Vagina (tissue), 2 donors: ENCODE measurements at places on chromosomes 7 and 10. TPM values are rescaled to one million over a fixed set of nuclear protein-coding genes. Genes with fewer than 3 reads are reported as not detected.

GRCh38 chr10:129978322-129978721 is 14.2 kb upstream of the EBF3 start:
- no peak overlapping the region for H3K27ac ChIP-seq
- no peaks in the 10 kb centered on the region for H3K4me1 ChIP-seq
- H3K4me3 ChIP-seq, result no peak overlapping the region
- no peaks in the 10 kb centered on the region for H3K36me3 ChIP-seq

GRCh38 chr10:91776266-91776665 is 22.0 kb upstream of the TNKS2 start:
- no peaks in the 10 kb centered on the region for H3K27me3 ChIP-seq
- H3K27ac ChIP-seq, result no peak overlapping the region
- no peaks in the 10 kb centered on the region for H3K36me3 ChIP-seq
- no peak overlapping the region for H3K4me3 ChIP-seq

- H3K4me3 ChIP-seq, result peak overlapping the region; percentile 90
- H3K4me1 ChIP-seq, result peaks cover 37% of the 10 kb centered on the region
- no peaks in the 10 kb centered on the region for H3K27me3 ChIP-seq
- no peaks in the 10 kb centered on the region for H3K36me3 ChIP-seq
- peak overlapping the region; percentile 91 for H3K27ac ChIP-seq
- DNase-seq, result no peak
Measured at GRCh38 chr10:62806251-62806650, 1.7 kb downstream of the ADO start.

GRCh38 chr7:87715545-87715944 is 87.3 kb downstream of the RUNDC3B start:
- no peak overlapping the region for H3K4me3 ChIP-seq
- H3K27ac ChIP-seq, result no peak overlapping the region
- no peaks in the 10 kb centered on the region for H3K4me1 ChIP-seq
- H3K27me3 ChIP-seq, result no peaks in the 10 kb centered on the region
- H3K36me3 ChIP-seq, result no peaks in the 10 kb centered on the region

DNA sequence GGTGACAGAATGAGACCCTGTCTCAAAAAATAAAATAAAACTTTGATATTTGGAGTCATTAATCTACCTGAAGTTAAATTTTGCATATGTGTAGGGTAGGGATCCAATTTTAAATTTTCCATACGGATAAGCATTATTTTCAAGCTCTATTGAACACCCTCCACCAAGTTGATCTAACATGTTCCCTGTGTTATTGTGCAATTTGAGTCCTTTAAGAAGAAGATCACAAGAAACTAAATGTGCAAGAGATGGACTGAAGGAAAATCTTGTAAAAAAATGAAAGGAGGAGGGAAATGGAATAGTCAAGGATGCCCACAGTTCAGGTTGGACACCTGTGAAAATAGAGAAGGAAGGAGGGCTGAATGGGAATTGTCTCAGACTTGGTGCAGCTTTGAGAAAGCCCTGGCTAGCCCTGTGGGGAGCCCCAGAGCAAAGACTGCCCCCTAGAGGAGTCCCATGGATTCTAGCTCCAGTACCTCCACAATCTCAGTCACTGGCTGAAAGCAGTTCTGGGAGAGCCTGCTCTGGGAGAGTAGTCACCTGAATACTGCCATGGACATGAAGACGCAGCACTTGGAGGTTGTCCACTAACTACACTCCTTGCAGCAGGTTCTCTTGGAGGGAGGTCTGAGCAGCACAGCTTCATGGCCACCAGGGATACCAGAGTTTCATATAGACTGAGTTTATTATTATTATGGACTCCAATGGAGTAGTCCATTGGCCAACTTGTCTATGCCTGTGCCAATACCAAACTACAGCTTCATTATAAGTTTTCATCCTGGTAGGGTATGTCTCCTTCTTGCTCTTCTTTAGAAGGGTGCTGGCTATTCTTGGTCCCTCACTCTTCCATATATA is 5.7 kb upstream of the TIAL1 start:
- no peaks in the 10 kb centered on the region for H3K36me3 ChIP-seq
- no peak overlapping the region for H3K27ac ChIP-seq
- DNase-seq, result no peak
- H3K4me3 ChIP-seq, result no peak overlapping the region
- peaks cover 4% of the 10 kb centered on the region for H3K4me1 ChIP-seq

Gene TUBAL3
- total RNA-seq, result not detected

Gene PRPF18
- 25.8 TPM for total RNA-seq
